ENCODE measurements at places on chromosomes 6 and 20.
A peak's percentile ranks its signal among the peaks of the same experiment; 100 is the strongest.

DNA sequence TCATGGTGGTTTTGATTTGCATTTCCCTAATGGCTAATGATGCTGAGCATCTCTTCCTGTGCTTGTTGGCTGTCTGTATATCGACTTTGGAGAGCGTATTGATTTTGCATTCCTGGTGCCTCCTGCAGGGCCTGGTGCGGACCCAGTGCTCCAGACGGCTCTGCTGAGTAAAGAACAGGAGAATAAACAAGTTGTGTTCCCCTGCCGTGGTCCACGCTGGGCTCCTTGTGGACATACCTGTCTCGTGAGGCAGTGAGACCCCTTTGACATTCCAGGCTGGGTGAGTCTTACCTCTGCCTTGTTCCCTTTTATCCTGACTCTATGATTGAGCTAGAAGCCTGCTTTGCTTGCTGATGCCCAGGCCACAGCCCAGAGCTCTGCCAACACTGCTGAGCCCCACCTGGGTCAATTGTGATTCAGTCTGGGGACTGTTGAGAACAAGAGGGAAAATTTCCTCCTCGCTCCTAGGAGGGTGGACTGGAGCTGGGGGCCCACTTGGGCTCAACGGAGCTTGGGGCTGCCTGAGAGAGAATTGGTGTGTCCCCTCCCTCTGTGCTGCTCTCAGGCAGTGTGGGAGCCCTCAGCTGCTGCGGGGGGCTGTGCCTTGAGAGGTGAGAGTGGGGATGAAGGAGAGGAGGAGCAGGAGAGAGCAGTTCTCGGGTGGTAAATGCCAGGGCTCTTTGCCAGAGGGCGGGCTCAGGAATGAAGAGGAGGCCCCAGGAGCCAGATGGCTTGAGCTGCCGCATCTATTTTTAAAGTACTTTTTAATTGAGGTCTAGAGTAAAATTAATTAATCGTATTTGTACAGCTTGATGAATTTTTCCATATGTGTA, 43.7 kb upstream of the PMEPA1 start:
- no peak for DNase-seq

GRCh38 chr6:1821164-1821512, 211.4 kb downstream of the FOXC1 start:
- no peak for DNase-seq

- no peak for DNase-seq
Measured at GRCh38 chr6:141316236-141316635, 816.5 kb upstream of the GJE1 start.

DNA sequence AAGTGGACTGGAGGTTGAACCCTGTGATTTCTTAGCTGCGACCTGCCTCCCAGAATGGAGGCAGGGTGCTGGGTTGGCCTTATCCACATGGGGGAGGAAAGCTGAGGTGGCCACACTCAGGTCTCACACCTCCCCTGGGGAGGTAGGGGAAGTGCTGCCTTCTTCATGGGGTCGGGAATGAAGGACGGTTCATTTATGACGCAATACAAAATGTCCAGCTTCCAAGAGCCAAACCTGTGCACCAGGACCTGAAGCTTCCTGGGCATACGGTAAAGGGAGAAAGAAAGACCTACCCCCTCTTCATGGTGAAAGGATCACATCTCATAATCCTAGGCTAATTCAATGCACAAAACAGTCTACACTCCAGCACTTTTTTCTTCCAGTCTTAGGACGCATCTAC, 150.6 kb upstream of the CDYL start:
- DNase-seq, result no peak

GRCh38 chr6:156017838-156018237, 562.2 kb upstream of the NOX3 start:
- DNase-seq, result no peak

GRCh38 chr20:50680105-50680960, 11.0 kb downstream of the RIPOR3 start:
- no peak for DNase-seq

- peak; percentile 66 for DNase-seq
Measured at GRCh38 chr20:54140927-54141566, 32.7 kb downstream of the CYP24A1 start.

DNA sequence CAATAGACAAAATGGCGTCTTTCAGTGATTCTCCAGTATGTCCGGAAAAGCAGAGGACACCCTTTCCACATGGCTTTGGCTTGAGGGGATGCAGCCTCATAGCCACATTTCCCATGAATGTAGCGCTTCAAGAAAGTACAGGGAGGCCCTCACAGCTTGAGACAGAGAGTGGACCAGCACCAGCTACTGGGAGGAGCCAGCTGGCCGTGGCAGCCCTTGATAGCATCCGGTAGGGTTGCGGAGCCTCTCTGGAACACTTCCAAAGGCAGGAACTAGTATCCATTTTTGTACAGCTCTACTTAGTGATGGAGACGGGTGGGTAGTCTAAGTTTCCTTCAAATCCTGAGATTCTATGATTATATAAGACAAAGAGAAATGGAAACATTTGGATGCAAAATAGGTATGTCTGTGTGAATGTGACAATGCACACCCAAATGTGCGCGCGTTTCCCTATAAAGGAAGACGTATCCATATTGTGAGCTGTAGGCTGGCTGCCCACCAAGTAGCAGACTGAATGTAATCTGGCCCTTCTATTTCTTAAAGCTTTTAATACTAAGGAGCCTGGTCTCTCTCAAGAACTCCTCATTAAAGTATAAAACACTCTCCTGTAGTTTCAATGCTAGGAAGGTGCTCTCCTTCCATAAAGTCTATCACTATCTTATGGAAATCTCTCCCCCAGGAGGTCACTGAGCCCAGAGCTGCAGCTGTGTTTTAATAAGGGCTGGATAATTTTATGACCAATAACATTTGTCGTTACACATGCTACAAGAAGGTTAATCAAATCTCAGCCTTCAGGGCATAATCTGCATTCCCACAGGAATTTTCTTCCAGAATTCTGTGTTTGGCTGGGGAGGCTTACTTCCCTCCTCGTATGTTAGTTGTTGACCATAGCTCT, 74.0 kb downstream of the SOBP start:
- DNase-seq, result no peak

DNA sequence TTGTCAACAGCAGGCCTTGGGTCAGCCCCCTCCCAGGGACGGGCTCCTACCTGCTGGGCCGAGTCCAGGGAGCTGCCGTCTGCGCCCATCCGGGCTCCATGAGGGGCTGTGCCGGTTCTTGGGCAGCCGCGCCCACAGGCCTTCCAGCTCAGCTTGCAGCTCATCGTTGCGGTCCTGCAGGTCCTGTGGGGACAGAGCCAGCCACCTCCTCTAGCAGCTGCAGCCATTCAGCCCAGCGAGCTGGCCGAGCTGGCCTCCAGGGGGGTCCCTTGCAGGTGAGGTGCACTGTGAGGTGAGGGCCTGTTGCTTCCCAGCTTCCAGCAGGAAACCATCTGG, 74.4 kb downstream of the GINS1 start:
- DNase-seq, result no peak

DNA sequence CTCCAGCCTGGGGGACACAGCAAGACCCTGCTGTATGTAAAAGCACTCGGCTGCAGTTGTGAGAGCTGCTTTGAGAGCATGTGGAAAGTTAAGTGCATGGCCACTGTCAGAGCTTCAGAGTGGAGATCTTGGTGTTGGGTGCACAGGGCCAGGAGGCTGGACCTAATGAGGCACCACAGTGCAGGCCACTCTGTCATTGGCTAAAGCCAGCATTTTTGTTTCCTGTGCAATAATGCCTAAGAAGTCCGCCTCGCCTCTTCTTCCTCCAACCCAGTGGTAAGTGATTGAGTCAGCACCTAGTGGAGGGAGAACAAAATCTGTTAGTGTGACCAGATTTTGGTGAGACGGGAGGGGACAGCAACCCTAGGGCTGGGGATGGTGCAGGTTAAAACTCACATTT, 60.6 kb downstream of the SSR1 start:
- DNase-seq, result no peak

GRCh38 chr6:43428874-43429273, 1.5 kb downstream of the ABCC10 start:
- DNase-seq, result no peak

- no peak for DNase-seq
Measured at GRCh38 chr6:34661357-34661756, 35.2 kb downstream of the ILRUN start.

DNA sequence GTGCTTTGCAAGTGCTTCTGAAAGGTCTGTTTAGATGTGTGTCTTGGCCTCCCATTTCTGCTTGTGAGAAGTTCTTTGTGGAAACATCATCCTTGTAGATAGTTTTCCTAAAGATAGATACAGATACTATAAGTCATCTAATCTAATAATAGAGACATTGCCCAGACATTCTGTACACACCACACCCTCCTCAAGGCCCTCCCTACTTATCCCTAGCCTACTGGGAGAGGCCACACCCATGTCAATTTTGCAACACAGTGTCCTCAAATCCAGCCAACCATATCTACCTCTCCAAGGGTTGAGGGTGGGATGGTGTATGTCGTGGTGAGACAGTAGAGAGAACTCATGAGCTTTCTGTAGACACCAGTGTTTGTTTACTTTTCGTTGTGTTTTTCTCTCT, 6.2 kb downstream of the KDM1B start:
- DNase-seq, result no peak

DNA sequence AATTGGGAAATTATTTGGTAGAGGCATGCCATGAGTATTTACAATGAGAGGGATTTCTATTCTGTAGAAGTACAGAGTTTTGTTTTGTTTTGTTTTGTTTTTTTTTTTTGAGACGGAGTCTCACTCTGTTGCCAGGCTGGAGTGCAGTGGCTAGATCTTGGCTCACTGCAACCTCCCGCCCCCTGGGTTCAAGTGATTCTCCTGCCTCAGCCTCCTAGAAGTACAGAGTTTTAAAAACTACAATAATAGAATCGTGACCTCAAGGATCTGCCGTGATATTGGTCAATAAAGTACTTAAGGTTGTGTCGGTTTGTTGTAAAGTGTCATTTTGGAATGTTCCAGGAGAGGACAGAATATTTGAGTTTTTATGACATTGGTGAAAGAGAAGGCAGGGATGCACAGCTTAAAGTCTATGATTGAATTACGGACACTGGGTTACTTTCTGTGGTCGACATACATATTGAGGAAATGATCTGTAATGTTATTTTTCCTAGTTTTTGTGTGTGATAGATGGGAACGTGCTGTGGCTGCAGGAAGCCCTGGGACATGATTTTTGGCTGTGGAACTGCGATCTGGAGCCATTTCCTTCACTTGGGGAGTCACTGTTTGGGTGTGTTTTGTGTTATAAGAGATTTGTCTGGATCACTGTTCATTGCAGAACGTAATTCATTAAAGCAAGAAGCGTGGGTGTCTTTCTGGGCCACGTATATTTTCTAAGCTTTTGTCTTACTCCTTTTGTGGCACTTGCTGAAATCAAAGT, 59.6 kb downstream of the TIAM2 start:
- no peak for DNase-seq

GRCh38 chr6:112649853-112650252, 302.7 kb downstream of the RFPL4B start:
- no peak for DNase-seq

- no peak for DNase-seq
Measured at GRCh38 chr20:23583526-23583925, 15.2 kb upstream of the CST9L start.

DNA sequence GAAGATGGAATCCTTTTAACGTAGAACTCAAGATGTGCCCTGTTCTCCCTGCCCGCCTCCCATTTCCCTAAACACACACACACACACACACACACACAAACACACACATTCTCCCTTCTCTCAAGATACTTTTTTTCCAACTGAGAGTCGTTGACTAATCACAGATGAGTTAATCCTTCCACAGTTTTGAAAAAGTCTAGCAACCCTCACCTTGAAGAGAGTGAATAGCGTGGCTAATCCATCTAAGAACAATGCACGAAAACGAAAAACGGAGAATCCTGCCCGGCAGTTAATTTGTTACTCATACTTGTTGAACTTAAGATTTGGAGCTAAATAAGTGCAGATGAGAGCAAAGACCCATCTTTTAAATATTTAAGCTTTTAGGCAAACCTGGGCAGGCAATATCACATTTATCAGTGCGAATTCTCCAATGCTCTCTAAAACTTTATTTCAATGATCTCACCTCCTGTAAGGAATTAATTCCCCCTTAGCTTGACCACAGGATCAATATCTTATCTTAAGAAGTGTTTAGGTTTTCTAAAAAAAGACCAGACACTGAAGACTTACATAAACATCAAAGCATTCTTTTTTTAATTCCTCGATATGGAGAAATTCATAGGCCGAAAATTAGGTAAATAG, 1.1 kb downstream of the AGPAT4 start:
- DNase-seq, result peak; percentile 22

DNA sequence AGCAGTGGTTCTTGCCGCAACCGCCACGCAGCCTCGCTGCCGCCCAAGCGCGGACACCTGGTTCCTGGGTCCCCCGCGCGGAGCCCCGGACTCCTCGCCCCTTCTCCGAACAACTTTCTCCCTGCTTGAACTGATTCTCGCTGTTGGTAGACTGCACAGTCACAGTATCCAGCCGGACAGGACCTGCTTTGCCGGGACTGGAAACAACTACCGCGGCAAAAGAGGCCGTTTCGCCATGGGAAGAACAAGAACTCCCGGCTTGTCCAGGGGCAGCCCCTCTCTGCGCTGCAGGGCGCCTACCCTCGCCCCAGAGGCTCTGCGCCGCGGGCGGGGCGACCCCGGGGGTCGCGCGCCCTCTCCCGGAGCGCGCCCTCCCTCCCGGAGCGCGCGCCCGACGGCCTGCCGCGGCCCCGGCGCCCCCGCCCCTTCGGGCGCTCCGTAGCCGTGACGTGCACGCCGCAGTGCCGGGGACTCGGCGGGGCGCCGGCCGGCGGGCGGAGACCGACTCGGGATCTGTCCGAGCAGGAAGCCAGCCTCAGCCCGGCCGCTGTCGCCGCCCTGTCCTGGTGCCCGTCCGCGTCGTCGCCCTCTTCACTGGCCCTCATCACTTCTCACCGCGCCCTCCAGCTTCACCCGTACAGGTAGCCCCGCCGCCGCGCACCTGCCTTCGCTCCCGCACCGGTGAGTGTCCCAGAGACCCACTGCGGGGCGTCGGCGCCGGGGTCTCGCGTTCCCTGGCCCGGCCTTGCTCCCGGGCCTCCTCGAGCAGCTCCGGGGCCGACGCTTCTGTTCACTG, at the start of gene MYO6:
MYO6 (plus strand) TSS at position 497 of the 796 bp plus-strand sequence. CDS start 68,309 bp downstream, outside the sequence.
- DNase-seq, result peak; percentile 57

DNA sequence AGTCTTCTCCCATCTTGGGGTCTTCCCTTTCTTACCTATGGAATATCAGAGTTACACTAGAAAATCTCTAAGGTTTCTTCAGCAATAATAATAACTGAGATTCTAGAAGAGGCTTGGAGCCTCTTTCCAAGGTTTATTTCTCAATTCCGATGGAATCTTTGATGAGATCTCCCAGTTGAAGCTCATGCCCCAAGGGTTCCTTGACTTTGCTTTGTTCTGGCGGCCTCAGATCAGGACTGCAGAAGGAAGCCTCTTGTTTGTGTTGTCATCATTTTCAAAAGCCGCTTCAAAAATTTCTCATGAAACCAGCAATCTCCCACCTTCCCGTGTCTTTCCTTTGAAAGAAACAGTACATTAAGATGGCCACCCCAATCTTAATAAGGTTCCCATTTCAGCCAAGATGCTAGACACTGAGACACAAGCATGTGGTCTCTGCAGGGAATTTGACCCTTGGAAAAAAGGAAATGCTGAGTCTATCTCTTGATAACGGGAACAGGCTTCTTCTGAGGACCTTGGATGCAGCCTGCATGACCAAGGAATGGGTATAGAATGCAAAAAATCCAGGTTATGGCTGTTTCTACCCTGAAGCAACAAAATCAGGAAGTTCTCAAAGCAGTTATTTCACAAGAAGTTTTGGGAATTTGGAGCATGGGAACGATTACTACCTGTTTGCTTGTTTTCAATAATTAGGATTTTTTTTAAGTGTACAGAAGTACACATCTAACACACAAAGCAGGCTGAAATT, 141.6 kb downstream of the CD24 start:
- DNase-seq, result no peak

Measured in LHCN-M2 (cell line).